ENCODE measurements at places on chromosomes 3 and 15. TPM values are rescaled to one million over a fixed set of nuclear protein-coding genes. Genes with fewer than 3 reads are reported as not detected.

MGLL gene
- 21.1 TPM for polyA plus RNA-seq

CNTN4 gene
- polyA plus RNA-seq: 49.9 TPM

PPARG gene
- polyA plus RNA-seq: not detected

CHMP2B gene
- 47.3 TPM for polyA plus RNA-seq

P2RY12 gene
- polyA plus RNA-seq: 0.27 TPM

BFSP2 gene
- polyA plus RNA-seq: not detected

ECE2 gene
- polyA plus RNA-seq: 3.1 TPM

CPNE4 gene
- polyA plus RNA-seq: 22.2 TPM

GATA2 gene
- polyA plus RNA-seq: not detected

ANO10 gene
- polyA plus RNA-seq: 32.7 TPM

KIF15 gene
- polyA plus RNA-seq: 0.28 TPM

GNAT1 gene
- not detected for polyA plus RNA-seq

EXD1 gene
- 0.78 TPM for polyA plus RNA-seq

NANOGP8 gene
- polyA plus RNA-seq: not detected

SPTSSB gene
- polyA plus RNA-seq: 5.9 TPM

PML gene
- polyA plus RNA-seq: 4.8 TPM

TTC21A gene
- 3.2 TPM for polyA plus RNA-seq

AGTR1 gene
- polyA plus RNA-seq: 6.6 TPM

ZNF620 gene
- polyA plus RNA-seq: 0.53 TPM

GABRR3 gene
- polyA plus RNA-seq: not detected

SUSD5 gene
- 0.62 TPM for polyA plus RNA-seq

PP2D1 gene
- not detected for polyA plus RNA-seq

RARB gene
- polyA plus RNA-seq: 3.0 TPM

SRPRB gene
- 121 TPM for polyA plus RNA-seq

All from Purkinje cell (primary cell).